Suppressor macrophage treated with lipopolysaccharide for 4 hours (primary cell): ENCODE measurements at places on chromosomes 11 and 22.
A peak's percentile ranks its signal among the peaks of the same experiment; 100 is the strongest.

DNA sequence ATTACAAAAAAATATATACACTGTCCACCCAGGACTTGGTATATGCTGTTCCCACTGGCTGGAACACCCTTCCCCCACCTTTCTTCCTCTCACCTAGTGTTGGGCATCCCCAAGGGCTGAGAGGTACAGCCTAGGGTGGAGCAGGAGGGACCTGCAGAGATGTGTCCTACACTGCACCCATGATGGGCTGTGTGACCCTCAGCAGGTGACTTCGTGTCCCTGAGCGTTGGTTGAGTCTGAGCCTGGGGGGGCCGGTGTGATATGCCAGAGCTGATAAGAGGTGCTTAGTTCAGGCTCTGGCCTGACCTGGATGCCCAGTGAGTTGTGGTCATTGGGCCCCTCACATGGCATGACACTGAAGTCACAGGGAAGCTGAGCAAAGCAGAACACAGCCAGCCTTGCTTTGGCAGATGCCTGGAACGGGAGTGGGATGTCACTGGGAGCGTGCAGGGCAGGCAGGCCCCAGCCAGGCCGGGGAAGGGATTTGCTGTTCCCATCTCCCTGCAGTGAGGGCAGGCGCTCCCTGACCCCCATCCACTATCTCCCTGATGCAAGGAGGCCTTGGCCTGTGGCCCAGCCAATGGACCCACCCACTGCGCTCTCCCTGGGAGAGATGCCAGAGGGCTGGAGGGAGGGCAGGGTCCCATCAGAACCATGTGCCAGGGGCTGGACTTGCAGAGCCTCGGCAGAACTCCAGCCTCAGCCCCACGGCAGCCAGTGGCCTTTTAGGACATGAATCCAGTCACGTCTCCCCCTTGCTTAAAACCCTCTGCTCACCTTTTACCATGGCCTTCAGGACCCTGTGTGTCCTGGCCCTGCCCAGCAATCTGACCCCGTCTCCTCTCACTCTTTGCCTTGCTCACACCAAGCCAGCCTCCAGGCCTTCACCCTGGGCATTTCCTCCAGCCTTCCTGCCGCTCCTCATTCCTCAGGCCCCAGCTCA, 138.9 kb downstream of the MN1 start:
- no peak for DNase-seq

GRCh38 chr11:120925944-120926343, 98.0 kb upstream of the TBCEL start:
- no peak for DNase-seq

GRCh38 chr11:27381238-27381666, 18.2 kb upstream of the CCDC34 start:
- no peak for DNase-seq

GRCh38 chr22:17119481-17120202, 1.5 kb downstream of the TMEM121B start:
- peak; percentile 80 for DNase-seq
